Inflammatory macrophage (primary cell): ENCODE measurements at places on chromosomes 7 and 10.

GRCh38 chr7:98365863-98366561 lies 34.9 kb downstream of the BAIAP2L1 start:
- DNase-seq, result no peak

GRCh38 chr10:65355141-65355680 lies 1570.6 kb upstream of the LRRTM3 start:
- DNase-seq, result no peak

DNA sequence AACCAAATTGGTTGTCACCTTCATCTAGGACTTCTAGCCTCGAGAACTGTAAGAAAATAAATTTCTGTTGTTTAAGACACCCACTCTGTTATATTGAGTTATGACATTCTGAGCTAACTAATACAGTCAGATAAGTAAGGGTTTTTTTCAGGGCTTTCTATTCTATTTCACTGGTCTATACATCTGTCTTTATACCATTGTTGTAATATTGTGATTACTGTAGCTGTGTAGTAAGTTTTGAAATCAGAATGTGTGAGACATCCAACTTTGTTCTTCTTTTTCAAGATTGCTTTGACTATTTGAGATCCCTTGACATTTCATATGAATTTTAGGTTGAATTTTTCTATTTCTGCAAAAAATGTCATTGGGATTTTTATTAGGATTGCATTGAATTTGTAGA lies 7.5 kb downstream of the IFIT1 start:
- peak; percentile 84 for DNase-seq

- DNase-seq, result no peak
Observed at GRCh38 chr7:28455486-28455885, 43.2 kb downstream of the CREB5 start.

DNA sequence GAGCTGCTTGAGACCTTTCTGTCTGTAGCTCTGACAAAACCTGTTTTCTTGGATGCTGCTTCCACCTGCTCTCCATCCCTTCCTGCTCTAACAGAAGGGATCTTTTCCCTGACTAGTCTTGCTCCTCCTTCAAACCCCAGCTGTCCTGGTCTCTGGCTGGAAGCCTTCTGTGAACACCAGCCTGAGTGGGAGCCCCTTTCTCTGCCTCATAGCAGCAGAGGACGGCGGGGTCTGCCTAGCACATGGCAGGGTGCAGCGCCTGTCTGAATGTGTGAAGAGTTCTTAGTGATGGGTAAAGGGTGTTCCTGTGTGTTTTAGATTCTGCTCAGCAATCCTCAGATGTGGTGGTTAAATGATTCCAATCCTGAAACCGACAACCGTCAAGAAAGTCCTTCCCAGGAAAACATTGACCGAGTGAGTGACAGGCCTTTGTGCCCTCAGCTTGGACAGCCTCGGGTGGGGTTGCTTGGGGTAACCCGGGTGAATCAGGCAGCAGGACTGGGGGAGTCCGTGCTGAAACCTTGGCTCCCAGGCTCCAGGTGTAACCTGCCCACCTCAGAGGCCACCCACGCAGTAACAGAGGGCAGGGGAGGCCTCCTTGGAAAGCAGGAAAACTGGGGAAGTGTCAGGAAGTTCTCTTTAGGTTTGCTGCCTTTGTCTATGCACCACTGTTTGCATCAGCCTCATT lies 34.1 kb downstream of the NUB1 start:
- DNase-seq, result no peak

DNA sequence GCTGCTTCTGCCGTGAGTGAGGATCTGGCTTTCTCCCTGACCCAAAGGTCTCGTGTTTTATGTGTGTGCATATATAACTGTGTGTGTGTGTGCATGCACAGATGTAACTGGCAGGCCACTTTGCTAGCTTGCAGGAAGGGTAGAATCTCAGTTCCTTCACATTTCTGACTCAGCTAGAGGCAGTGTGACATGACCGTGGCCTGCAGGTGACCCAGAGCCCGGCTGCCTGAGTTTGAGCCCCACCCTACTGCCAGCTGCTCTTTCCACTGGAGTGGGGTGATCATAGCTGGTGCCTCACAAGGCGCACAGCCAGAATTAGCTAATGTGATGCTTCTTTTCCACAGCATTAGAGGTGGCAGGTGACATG lies 9.3 kb upstream of the MYL7 start:
- no peak for DNase-seq

DNA sequence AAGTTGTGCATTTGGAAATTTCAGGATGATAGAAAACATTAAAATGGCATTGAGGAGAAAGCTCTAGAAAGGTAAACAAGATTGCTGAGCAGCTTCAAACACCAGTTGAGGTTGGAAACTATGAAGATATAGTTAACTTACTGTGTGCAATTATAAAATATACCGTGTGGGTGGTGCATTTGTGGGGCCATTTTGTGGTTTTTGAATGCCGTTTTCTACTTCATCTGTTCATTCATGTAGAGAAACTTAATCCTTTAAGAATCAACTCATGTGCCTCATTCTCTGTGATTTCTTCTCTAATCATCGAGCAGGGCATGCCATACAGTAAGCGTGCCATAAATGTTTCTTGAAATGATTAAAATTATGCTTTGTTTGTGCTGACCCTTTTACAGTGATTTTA lies 232.8 kb upstream of the TEX47 start:
- no peak for DNase-seq

- DNase-seq, result no peak
Observed at GRCh38 chr10:101829561-101830315, 11.5 kb upstream of the OGA start.

DNA sequence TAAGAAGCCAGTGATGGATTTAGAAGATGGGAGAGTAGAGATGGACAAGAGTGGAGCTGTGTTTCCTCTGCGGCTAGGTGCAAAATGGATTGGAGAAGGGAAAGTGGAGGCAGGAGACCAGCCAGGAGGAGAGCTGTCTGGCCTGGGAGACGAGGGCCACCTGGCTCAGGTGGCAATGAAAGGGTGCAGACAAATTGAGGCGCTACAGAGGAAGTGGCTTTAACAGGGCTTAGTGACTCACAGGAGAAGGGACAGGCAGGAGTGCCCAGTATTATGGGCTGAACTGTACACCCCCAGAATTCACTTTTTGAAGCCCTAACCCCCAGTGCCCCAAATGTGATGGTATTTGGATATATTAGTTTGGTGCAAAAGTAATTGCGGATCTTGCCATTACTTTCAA lies 65.6 kb upstream of the DUSP5 start:
- no peak for DNase-seq

- DNase-seq, result no peak
Observed at GRCh38 chr7:139068544-139069399, 32.9 kb upstream of the ZC3HAV1L start.

DNA sequence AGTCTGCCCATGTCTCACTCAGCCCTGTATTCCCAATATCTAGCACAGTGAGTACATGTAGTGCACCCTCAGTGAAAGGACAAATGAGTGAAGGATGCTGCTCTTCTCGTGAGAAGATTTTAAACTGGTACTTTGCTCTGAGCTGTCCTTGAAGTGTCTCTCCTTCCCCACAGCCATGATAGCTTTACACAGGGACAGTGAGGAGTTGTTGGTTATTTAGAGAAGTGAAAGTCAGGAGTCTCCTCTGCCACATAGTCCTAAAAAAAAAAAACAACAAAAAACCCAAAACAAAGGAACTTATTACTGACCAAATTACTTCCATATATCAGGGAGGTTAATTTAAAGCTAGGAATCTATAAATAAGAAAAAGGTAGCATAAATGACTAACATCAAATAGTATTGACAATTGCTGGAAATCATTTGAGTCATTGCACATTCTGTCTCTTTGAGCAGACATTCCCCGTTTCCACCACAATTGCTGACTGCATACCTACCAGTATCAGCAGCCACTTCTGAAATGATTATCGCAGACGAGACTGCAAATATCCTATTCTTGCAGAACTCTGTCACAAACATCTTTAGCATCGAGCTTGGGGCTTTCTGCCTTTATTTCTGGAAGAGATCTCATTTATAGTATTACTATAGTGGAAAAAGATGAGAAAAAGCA lies 202.1 kb downstream of the PTEN start:
- peak; percentile 64 for DNase-seq

DNA sequence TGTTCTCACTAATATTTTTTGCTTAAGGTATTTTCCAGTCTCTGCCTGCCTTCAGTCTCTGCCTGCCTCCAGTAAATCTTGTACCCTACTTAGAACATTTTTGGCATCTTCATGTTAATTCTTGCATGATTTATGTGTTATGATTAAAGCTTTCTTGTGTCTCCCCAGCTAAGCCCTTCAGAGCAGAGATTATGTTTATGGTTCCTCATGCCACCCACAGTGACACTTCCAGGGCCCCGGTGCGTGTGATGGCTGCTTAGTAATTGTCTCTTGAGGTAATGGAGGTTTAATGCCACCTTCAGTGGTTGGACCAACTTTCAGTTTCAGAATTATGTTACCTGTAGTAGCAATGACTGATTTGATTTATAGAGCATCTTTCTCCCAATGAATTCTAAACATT lies 70.6 kb upstream of the MET start:
- DNase-seq, result no peak

DNA sequence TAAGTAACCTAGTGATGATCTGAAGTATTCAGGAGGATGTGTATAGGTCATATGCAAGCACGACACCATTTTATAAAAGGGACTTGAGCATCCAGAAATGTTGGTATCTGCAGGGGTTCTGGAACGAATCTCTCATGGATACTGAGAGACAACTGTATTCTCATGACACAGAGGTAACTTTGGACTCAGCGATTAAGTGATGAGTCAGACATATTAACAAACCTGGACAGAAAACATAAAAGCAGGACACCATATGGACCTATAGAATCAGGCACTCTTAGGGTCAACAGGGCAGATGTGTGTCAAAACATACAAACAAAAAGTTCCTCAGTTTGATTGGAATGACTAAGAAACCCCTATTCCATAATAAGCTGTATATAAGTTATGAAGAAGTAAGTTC lies 248.1 kb downstream of the ANKRD7 start:
- DNase-seq, result no peak

- DNase-seq, result no peak
Observed at GRCh38 chr7:17962652-17963051, 22.4 kb upstream of the SNX13 start.

DNA sequence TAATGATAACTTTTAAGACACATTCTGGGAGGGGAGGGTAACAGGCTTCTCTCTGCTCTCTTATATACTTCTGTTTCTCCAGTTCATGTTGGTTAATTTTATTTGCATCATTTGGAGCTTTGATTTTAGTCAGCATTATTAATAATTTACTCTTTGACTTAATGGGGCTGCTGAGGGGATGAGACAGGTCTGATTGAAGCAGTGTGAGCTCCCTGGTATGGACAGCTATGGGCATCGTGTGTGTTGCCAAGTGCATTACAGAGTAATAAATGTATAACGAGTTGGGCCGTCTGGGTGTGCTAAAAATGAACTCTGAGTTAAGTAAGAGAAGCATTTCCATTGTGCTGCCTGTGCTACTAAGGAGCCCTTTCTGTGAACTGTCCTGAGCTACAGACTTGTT lies 31.7 kb upstream of the IKZF1 start:
- DNase-seq, result no peak

DNA sequence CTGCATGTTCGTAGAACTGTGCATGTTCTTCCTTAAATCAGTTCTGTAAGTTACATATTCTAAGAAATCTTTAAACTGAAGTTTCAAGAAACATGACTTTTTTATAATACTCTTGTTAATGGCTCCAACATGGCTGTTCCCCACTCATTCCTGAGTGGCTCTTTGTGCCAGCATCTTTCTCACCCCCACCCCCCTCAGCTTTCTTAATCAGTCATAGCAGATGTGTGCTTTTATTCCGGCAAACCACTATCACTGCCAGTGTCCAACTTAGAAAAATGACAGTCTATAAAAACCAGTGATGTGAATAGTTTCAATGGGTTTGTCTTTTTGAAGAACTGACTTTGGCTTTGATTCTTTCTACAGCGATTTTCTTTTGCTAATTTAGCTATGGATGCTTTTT lies 37.6 kb downstream of the PITRM1 start:
- DNase-seq, result no peak

GRCh38 chr10:64036321-64036930 lies 515.2 kb downstream of the REEP3 start:
- peak; percentile 66 for DNase-seq

- no peak for DNase-seq
Observed at GRCh38 chr10:79422178-79422892, 23.1 kb downstream of the ZCCHC24 start.

DNA sequence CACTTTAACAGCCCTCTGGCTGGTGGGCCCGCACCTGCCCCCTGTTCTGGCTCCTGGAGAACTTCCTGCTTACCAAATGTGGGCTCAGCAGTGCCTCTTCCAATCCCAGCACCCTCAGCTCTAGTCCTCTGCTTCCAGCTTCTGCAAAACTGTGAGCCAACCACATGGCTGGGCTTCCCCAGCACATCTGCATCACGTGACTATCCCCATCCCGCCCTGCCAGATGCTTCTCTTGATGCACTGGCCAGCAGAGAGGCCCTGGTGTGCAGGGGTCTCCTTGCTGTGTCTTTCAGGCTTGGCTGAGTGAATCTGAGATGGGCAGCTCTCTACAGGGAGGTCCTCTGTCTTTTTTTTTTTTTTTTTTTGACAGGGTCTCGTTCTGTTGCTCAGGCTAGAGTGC lies 43.8 kb upstream of the DMBT1 start:
- DNase-seq, result peak; percentile 5

DNA sequence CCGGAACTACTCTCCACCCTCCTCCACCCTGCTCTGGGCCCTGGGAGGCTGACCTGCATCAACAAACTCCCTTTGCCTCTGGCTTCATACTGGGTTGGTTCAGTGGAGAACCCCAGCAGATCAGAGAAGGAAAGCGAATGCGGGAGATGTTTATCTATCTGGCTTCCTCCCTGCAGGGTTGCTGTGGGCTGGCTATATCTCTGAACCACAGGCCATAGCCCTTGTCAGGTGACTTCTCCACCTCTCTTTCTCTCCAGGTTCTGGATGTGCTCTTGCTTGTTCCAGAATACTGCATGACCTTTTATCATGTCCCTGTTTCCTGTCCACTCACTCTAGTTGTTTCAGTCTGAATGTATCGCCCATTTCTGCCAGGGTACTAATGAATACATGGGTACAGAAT lies 51.7 kb upstream of the IFRD1 start:
- DNase-seq, result no peak

- no peak for DNase-seq
Observed at GRCh38 chr7:88200261-88200660, 19.6 kb downstream of the SRI start.

GRCh38 chr10:110754375-110755105 lies 110.4 kb downstream of the RBM20 start:
- no peak for DNase-seq

- DNase-seq, result no peak
Observed at GRCh38 chr10:917416-917720, 14.1 kb downstream of the LARP4B start.

GRCh38 chr10:108789919-108790318 lies 1133.4 kb downstream of the XPNPEP1 start:
- DNase-seq, result no peak

DNA sequence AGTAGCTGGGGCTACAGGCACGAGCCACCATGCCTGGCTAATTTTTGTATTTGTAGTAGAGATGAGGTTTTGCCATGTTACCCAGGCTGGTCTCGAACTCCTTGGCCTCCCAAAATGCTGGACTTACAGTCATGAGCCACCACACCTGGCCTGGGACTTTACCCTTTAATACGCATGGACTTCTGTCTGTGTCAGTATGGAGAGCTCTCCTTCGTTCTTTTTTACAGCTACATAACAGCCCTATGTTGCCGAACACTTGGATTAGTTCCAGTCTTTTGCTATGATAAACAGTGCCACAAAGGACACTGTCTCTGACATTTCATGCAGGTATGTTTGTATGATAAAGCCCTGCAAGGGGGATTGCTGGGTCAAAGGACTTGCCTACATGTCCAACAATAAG lies 10.9 kb upstream of the OAT start:
- no peak for DNase-seq
